ENCODE measurements at places on chromosomes 4 and X.

- no peak for DNase-seq
Observed at GRCh38 chr4:188619456-188620149, 480.4 kb downstream of the TRIML1 start.

GRCh38 chr4:71126719-71127118, 133.3 kb downstream of the DCK start:
- no peak for DNase-seq

GRCh38 chrX:3527811-3528210, 181.4 kb upstream of the MXRA5 start:
- no peak for DNase-seq

GRCh38 chrX:78754917-78755316, 7.4 kb downstream of the LPAR4 start:
- DNase-seq = no peak

GRCh38 chr4:38818441-38818976, 13.9 kb upstream of the TLR1 start:
- DNase-seq = no peak

- no peak for DNase-seq
Observed at GRCh38 chrX:153686711-153687110, 1.0 kb upstream of the SLC6A8 start.

DNA sequence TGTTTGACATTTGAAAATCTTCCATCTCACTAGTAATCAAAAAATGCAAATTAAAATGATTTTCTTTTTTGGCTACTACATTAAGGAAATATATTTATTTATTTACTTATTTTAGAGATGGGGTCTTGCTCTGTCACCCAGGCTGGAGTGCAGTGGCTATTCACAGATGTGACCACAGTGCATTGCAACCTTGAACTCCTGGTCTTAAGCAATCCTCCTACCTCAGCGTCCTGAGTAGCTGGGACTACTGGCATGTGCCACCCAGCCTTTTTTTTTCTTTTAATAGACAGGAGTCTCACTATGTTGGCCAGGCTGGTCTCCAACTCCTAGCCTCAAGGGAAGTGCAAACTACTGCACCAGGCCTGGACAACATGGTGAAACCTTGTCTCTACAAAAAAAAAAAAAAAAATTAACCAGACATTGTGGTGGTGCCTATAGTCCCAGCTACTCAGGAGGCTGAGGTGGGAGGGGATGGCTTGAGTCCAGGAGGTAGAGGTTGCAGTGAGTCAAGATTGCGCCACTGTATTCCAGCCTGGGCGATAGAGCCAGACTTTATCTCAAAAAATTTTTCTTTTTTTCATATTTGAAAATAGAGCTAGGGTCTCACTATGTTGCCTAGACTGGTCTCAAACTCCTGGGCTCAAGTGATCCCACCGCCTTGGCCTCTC, 4.4 kb upstream of the SMIM14 start:
- no peak for DNase-seq

DNA sequence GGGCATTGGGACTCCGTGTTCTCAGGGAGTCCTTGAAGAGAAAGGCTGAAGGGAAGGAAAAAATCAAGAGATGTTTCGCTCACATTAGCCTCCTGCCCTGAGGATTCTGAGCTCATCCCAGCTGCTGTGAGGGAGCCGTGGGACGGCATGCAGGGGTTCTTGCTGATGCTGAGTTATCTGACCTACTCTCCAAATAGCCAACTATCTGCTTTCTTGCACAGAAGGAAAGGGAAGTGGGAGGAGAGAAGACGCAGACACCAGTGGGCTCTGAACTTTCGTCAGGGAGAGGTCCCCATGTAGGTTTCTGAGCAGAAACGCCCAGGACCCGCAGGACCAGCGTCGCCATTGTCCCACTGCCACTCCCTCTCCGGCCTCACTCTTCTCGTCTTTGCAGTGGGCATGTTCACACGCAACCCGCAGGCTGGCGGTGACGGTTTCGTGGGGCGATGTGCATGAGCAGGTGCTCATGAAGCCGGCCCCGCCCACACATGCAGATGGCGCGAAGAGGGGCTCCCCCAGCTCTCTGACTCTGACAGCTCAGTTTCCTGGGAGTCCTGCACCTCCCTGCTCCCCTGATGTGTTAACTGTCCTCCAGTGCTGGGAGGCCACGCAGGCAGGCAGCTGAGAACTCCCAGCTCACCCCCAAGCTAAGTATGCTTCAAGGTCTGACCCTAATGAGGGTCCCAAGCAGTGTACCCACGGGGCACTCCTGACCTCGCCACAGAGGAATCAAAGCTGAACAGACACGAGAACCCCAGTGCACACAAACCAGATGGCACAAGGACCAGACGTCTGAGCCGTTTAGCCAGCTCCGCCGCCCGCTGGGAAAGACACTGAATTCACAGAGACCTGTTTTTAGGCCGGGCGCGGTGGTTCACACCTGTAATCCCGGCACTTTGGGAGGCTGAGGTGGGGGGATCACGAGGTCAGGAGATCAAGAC, 13.6 kb upstream of the ABLIM2 start:
- DNase-seq = peak; percentile 71

GRCh38 chr4:141388481-141388880, 167.8 kb downstream of the ZNF330 start:
- no peak for DNase-seq

DNA sequence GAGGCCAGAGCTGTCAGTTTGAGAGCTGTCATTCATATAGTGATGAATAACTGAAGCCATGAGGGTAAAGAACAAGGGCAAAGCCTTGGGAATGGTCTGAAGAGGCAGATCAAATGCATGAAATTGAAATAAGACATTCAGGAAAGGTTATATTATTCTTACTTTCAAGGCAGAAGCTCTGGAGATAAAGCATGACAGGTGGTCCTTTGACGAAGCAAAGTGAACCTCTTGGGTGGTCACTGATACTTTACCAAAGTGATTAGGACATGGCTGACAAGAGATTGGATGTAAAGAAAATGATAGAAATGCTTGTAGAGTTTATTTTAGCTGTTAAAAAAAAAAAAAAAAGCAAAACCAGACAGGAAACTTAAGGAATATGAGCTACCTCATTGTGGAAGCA, 634.0 kb upstream of the FTHL17 start:
- DNase-seq = no peak

DNA sequence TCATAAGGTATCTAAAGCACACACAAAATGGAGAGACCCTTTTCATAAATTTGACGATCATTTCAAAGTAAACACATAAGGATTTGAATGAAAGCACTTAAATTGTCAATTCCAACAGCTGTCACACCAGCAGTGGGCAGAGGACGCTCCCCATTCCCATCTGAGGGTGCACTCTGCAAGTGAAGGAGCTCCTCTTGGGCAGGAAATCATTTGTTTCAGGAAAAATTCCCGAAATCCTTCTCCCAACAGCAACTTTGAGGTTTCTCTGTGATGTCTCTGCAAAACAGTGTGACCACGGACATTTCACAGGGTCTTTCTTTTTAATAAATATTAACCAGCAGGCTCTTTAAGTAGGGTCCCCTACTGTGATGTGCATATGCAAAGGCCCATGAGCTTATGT, 111.0 kb downstream of the EPHA5 start:
- no peak for DNase-seq

GRCh38 chrX:154092371-154092770, 5.1 kb downstream of the MECP2 start:
- no peak for DNase-seq

DNA sequence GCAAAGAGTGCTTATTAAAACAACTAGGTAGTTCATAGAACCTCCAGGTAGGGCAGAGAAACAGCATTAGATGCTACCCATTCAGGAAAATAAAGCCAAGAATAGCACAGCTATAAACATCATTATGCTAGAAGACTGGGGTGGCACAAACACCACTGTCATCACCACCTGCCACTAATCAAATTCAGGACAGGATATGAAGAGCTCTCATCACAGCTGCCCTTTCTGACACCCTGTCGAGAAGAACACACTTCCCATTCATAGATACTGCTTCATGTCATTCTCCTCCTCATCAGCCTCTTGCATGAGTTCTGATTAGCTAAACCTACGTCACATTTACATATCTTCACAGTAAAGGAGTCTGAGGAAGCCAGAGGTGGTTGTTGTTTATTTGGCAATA, 692.3 kb upstream of the HS3ST1 start:
- no peak for DNase-seq

DNA sequence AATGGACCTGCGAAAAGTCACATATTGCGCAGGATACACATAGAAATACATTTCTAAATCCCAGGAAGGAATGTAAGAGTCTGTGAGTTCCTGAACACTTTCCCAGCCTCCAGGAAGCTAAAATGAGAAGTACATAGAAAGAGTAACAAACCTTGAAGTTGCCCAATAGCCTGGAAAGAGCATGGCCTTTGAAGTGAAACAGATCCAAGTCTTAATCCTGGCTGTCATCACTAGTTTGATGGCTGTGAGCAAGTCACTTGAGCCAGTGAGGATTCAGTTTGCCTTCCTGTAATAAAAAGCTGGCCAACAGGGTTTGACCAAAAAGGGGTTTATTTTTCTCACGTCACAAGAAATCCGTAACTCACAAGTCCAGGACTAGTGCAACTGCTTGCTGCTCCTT, 69.8 kb downstream of the ARHGEF38 start:
- no peak for DNase-seq

- DNase-seq = no peak
Observed at GRCh38 chr4:158829254-158829653, 60.4 kb downstream of the FNIP2 start.

DNA sequence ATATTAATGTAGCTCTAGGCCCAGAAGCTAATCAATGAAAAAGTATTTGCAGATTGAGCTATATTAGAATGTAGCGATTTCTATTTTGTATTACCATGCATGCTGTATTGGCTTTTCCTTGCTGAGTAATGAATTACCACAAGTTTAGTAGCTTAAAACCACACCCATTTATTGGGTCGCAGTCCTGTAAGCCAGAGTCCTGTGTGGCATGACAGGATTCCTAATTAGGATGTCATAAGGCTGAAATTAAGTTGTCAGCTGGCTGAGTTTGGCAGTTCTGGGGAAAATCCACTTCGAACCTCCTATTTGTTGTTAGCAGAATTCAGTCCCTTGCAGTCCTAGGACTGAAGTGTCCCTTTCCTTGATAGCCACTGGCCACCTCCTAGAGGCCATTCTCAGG, 50.3 kb upstream of the HHIP start:
- DNase-seq = no peak

DNA sequence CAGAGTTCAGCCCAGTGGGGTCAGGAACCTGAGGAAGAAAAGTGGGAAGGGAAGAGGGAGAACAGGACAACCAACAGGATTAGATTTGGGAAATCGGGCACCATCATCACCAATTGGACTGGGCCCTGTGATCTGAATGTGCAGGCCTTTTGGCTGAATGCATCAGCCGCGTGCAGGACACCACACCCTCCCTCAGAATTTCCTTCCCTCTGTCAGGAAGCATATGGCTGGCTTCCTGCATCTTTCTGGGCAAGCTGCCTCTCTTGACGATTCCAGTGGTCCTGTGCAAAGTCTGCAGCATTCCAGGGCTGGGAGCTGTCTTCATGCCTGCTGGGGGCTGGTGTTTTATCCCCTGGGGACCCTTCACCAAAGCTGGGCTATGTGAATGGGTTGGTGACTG, 16.4 kb downstream of the MAGEA4 start:
- no peak for DNase-seq

DNA sequence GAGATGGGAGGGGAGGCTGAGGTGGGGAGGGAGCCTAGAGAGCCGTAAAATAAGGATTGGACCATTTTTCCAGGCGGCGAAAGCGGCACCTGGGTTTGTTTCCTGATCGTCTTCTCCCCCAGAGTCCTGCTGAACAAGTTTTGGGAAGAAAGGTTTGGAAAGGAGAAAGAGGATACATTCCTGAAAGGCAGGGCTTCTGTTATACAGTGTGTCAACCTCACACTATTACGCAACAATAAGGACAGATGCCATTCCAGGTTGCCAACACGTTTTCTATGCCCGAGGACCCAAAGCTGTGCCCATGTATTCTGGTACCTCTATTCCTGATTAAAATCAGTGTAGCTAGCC, 658 bp downstream of the SCOC start:
- no peak for DNase-seq

- no peak for DNase-seq
Observed at GRCh38 chr4:2578106-2578505, 41.7 kb downstream of the FAM193A start.

DNA sequence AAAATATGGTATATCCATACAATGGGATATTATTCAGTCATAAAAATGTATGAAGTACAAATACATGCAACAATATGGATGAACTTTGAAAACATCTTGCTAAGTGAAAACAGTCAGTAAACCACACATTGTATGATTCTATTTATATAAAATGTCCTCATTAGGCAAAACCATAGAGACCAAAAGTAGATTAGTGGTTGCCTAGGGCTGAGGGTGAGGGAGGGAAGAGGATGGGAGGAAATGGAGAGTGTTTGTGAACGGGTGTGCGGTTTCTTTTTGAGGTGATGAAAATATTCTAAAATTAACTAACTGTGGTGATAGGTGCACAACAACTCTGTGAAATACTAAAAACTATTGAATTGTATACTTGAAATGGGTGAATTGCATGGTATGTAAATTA, 29.6 kb downstream of the TEX11 start:
- no peak for DNase-seq

DNA sequence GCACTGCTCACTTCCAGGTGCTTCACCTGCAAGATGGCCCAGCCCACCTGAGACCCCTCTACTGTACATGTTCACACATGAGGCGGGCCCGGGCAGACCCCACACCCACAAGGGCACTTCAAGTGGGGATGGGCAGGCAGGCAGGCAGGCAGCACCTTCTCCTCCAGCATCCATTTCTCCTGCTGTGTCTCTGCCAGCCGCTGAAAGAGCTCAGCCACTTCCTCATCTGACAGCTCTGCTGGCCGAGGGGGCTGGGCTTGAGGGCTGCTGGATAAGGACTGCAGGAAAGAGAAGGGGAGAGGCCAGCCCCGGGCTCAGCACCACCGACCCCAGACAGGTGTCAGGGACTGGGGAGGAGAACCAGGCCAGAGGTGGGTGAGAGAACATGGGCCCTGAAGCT, 4.4 kb upstream of the KCND1 start:
- DNase-seq = no peak

DNA sequence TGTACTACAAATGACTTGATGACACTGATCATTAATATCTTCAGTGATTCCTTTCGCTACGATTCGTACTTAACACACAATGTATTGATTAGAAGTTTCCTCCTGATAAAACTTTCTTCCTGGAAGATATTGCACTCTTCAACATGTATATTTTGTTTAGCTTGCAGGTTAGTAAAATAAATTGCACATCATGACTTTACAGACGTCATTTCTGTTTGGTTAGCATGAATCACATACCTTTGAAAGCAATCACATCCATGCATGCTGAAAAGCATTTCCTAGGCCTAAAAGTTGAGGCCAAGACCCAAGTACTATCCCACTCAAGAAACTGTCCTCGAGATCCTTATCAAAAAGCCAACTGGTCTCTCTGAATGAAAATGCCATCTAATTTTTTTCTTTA, 1841.0 kb upstream of the PCDH7 start:
- no peak for DNase-seq
